Neural crest cell (in vitro differentiated cells): ENCODE measurements at places on chromosomes 12 and 14. TPM values are rescaled to one million over a fixed set of nuclear protein-coding genes. Genes with fewer than 3 reads are reported as not detected.

- peak overlapping the region; percentile 76 for H3K4me3 ChIP-seq
- DNase-seq = peak; percentile 14
- H3K36me3 ChIP-seq = no peaks in the 10 kb centered on the region
- peaks cover 56% of the 10 kb centered on the region for H3K4me1 ChIP-seq
- H3K27ac ChIP-seq = peak overlapping the region; percentile 98
- H3K27me3 ChIP-seq = peaks cover 5% of the 10 kb centered on the region
These were observed 371 bp upstream of the REM2 start for GRCh38 chr14:22882529-22883172.

DNA sequence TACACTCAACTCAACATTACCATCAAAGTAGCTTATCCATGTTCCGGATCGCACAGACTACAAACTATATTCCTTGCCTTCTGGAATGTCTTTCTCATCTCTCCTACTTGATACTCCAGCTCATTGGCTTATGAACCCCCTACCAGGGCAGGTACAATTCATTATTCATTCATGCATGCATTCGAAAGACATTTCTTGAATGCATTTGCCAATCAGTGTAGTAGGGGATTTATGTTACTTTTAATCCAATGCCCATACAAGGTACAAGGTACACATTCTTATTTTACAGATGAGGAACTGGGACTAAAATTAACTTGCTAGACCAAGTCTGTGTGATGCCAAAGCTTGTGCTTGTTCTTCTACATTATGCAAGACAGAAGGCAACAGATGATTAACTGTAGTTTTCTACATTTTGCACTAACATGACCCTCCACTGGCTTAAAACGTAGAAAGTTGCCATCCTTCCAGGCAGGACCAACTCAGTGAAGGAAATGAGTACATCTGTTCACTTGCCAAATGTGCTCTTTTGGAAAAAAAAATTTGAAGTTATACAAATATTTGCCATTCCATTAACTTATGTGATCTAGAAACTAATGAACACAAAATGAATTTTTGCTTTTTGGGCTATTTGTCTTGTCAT, 53.8 kb upstream of the KCNJ8 start:
- DNase-seq = no peak
- H3K4me3 ChIP-seq = no peak overlapping the region
- no peak overlapping the region for H3K27ac ChIP-seq
- peaks cover 26% of the 10 kb centered on the region for H3K27me3 ChIP-seq
- no peaks in the 10 kb centered on the region for H3K36me3 ChIP-seq

- no peak overlapping the region for H3K27ac ChIP-seq
- no peaks in the 10 kb centered on the region for H3K36me3 ChIP-seq
- H3K4me1 ChIP-seq = no peaks in the 10 kb centered on the region
- no peak overlapping the region for H3K4me3 ChIP-seq
- no peak for DNase-seq
These were observed 20.7 kb downstream of the GCH1 start for GRCh38 chr14:54881761-54882401.

DNA sequence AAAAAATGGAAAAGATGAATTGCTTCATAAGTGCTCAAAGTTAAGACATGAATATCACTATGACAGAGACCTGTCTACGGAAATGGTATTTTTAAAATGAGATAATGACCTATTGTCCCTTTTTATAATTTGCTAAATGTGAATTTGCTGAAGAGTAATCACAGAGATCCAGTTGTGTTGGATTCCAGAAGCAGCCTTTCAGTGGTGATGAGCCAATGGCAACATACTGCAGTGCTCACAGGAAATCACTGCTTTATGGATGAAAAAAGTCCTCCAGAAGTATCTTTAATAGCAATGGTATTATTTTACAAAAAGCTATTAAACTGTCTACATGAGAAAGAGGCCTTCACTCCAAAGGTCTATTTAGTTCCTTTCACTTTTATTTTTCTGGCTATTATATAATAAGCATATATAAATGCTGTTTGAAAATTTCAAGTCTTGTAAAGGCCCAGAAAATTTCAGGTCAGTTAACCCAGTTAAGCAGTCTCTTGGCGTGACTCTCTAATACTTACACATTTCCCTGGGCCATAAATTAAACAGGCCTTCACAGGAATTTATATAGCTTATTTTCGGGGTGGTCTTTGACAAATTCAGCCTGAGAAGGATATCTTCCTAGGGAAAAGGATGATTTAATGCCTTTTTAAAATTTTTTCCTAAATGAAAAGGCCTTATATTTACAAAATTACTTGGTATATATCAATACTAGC, 55.4 kb downstream of the KCNJ8 start:
- H3K36me3 ChIP-seq = no peaks in the 10 kb centered on the region
- no peak overlapping the region for H3K27ac ChIP-seq
- no peaks in the 10 kb centered on the region for H3K4me1 ChIP-seq

DNA sequence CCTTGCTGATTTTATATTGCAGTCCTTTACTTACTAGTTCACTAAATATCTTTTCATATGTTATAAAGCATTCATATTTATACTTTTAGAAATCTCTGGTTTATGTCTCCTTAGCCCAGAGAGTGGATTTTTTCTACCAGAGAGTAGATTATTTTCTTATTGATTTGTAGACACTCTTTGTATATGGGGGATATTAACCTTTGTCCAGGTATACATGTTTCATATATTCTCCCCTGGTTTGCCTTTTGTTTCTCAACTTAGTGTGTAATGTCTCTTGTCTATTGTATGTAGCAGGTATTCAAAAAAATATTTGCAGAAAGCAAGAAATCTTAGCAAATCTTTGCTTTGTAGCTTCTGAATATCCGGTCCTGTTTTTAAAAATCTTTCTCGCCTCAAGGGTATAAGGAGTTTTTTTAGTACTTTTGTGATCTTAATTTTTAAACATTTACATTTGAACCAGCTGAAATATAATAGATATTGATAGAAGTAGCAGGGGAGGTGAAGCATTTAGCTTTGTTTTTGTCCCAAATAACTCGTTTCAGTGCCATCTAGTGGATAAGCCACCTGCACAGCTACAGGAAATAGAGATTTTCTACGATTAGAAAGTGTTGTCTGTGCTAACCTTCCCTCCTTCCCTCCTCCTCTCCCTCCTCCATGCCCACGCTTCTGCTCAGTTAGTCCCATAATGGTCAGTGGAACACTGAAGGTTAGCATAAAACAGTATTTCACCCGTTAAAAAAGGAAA, 97.0 kb downstream of the PHETA1 start:
- no peak for DNase-seq
- no peaks in the 10 kb centered on the region for H3K36me3 ChIP-seq
- H3K4me1 ChIP-seq = peaks cover 29% of the 10 kb centered on the region
- no peak overlapping the region for H3K4me3 ChIP-seq
- no peak overlapping the region for H3K27ac ChIP-seq

- no peak overlapping the region for H3K4me3 ChIP-seq
- H3K27ac ChIP-seq = no peak overlapping the region
- no peak for DNase-seq
- no peaks in the 10 kb centered on the region for H3K4me1 ChIP-seq
These were observed 12.1 kb upstream of the IPO8 start for GRCh38 chr12:30707613-30708342.

- H3K27me3 ChIP-seq = no peaks in the 10 kb centered on the region
- no peaks in the 10 kb centered on the region for H3K4me1 ChIP-seq
- no peak for DNase-seq
- H3K4me3 ChIP-seq = no peak overlapping the region
These were observed 242.6 kb downstream of the CPNE8 start for GRCh38 chr12:38662829-38663228.

GRCh38 chr14:65444230-65444629, 31.7 kb downstream of the FUT8 start:
- no peak for DNase-seq
- no peaks in the 10 kb centered on the region for H3K27me3 ChIP-seq
- H3K27ac ChIP-seq = no peak overlapping the region
- H3K36me3 ChIP-seq = peaks cover 4% of the 10 kb centered on the region
- peaks cover 4% of the 10 kb centered on the region for H3K4me1 ChIP-seq

- DNase-seq = no peak
- peak overlapping the region; percentile 47 for H3K4me3 ChIP-seq
- no peak overlapping the region for H3K27ac ChIP-seq
- peaks cover 3% of the 10 kb centered on the region for H3K36me3 ChIP-seq
- peaks cover 88% of the 10 kb centered on the region for H3K27me3 ChIP-seq
These were observed 2.6 kb downstream of the MYF6 start for GRCh38 chr12:80709811-80710726.

DNA sequence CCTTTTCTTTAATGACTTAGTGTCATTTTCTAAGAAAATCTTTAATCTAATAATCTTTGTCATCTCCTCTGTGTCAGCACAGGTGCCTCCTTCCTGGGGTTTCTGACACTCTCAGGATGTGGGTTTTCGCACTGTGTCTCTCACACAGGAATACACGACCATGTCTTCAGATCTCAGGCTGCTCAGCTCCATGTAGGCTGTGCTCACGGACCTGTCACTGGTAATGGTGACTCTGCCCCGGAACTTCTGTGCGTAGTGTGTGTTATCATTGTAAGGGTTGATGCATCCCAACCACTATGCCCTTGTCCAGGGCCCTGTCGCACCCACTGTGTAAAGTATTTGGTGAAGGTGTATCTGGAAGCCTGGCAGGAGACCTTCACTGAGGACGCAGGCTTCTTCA, 647.8 kb downstream of the TMEM121 start:
- DNase-seq = no peak
- no peaks in the 10 kb centered on the region for H3K27me3 ChIP-seq
- no peaks in the 10 kb centered on the region for H3K36me3 ChIP-seq
- H3K27ac ChIP-seq = no peak overlapping the region

- peak overlapping the region; percentile 94 for H3K27ac ChIP-seq
- no peaks in the 10 kb centered on the region for H3K27me3 ChIP-seq
- peaks cover 89% of the 10 kb centered on the region for H3K4me1 ChIP-seq
These were observed 93.5 kb downstream of the LRRC74A start for GRCh38 chr14:76919431-76920330.

DNA sequence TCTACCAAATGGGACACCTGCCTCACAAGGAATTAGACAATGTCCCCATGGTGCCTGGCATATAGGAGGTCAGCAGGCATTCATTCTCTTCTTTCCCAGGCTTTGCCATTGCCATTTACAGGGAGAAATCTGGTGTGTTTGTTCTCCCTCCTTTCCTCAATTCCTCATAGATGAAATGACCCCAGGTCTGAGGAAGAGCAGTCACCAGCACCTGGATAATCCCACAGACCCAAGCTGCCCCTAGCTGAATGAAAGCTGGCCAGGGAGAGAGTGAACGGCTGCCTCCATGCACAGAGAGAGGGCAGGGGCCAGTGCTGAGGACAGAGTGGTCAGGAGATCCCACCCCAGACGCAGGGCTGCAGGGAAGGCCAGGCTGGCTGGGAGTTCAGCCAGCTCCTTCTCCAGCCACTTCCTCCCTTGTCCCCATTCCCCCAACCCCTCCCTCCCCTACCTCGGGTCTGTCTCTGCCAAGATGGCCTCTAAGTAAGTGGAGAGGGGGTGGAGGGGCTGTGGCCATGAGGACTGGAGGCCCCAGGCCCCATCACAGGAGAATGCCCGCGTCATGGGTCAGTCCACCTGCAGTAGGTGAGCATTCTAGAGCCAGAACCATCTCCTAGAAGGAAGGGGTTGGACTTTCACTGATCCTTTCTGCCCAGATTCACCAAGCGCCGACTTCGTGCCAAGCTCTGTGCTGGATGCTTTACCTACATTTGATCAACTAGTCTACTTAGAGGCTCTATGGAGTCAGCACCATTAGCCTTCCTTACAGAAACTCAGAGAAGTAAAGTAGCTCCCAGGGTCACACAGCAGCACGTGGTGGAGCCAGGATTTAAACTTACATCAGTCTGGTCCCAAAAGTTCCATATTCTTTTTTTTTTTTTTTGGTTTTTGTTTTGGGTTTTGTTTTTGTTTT, 2.0 kb upstream of the KRT4 start:
- H3K27ac ChIP-seq = no peak overlapping the region
- peaks cover 9% of the 10 kb centered on the region for H3K4me1 ChIP-seq
- peaks cover 3% of the 10 kb centered on the region for H3K27me3 ChIP-seq
- no peaks in the 10 kb centered on the region for H3K36me3 ChIP-seq
- H3K4me3 ChIP-seq = no peak overlapping the region
- no peak for DNase-seq

- H3K36me3 ChIP-seq = no peaks in the 10 kb centered on the region
- peaks cover 51% of the 10 kb centered on the region for H3K4me1 ChIP-seq
- H3K27ac ChIP-seq = peak overlapping the region; percentile 6
- peak overlapping the region; percentile 27 for H3K4me3 ChIP-seq
- no peak for DNase-seq
- no peaks in the 10 kb centered on the region for H3K27me3 ChIP-seq
These were observed 31.2 kb downstream of the DAD1 start for GRCh38 chr14:22557846-22558220.

GRCh38 chr12:15846887-15847286, 35.3 kb upstream of the STRAP start:
- no peak overlapping the region for H3K27ac ChIP-seq
- no peak overlapping the region for H3K4me3 ChIP-seq
- no peaks in the 10 kb centered on the region for H3K27me3 ChIP-seq
- H3K4me1 ChIP-seq = no peaks in the 10 kb centered on the region

DNA sequence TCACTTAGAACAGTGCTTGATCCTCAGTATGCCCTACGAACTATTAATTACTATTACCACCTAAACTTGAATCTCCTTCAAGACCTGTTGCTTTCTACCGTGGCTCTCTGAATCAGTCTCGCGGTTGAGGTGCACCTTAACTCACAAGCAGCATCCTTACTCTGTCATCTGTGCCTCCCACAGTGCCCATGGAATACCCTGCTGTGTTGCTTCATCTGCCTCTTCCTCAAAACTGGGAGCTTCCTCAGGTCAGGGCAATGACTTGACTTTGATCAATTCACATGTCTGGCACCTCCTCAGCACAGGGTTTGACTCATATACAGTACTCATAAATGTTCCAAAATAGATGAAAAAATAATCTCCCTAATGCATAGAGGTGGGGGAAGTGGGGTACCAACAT, 305.9 kb downstream of the NUAK1 start:
- H3K4me1 ChIP-seq = peaks cover 8% of the 10 kb centered on the region
- H3K4me3 ChIP-seq = no peak overlapping the region

GRCh38 chr12:122732170-122732569, 1.5 kb upstream of the HCAR1 start:
- peak overlapping the region; percentile 53 for H3K27ac ChIP-seq
- no peak overlapping the region for H3K4me3 ChIP-seq
- no peaks in the 10 kb centered on the region for H3K4me1 ChIP-seq
- no peaks in the 10 kb centered on the region for H3K36me3 ChIP-seq
- no peaks in the 10 kb centered on the region for H3K27me3 ChIP-seq

GRCh38 chr12:4780641-4781611, 60.7 kb downstream of the GALNT8 start:
- peaks cover 3% of the 10 kb centered on the region for H3K4me1 ChIP-seq
- DNase-seq = no peak
- peaks cover 7% of the 10 kb centered on the region for H3K36me3 ChIP-seq

- H3K36me3 ChIP-seq = no peaks in the 10 kb centered on the region
- no peaks in the 10 kb centered on the region for H3K4me1 ChIP-seq
- no peak overlapping the region for H3K4me3 ChIP-seq
- no peaks in the 10 kb centered on the region for H3K27me3 ChIP-seq
- no peak overlapping the region for H3K27ac ChIP-seq
- DNase-seq = no peak
These were observed 136.7 kb downstream of the PDE3A start for GRCh38 chr12:20505056-20505455.

- no peaks in the 10 kb centered on the region for H3K27me3 ChIP-seq
- H3K36me3 ChIP-seq = no peaks in the 10 kb centered on the region
- no peak overlapping the region for H3K4me3 ChIP-seq
- H3K4me1 ChIP-seq = peaks cover 28% of the 10 kb centered on the region
These were observed 77.5 kb upstream of the EEA1 start for GRCh38 chr12:93006471-93007208.

C3AR1 gene
- total RNA-seq = not detected in 2 replicates

FIGNL2 gene
- 38.0 and 39.7 TPM in 2 replicates for total RNA-seq

EAPP gene
- total RNA-seq = 26.2 and 27.5 TPM in 2 replicates

SRRM4 gene
- total RNA-seq = 9.1 and 10.8 TPM in 2 replicates

ARG2 gene
- 19.1 and 22.2 TPM in 2 replicates for total RNA-seq

TAMALIN gene
- total RNA-seq = 23.2 and 24.2 TPM in 2 replicates

NANOG gene
- 0.05 TPM in 1 of 2 replicates, not detected in the other for total RNA-seq

KCNMB4 gene
- total RNA-seq = 6.1 and 6.9 TPM in 2 replicates

ABCD2 gene
- 0.70 and 0.80 TPM in 2 replicates for total RNA-seq

ZFYVE1 gene
- total RNA-seq = 14.3 and 16.7 TPM in 2 replicates

SYCP3 gene
- total RNA-seq = 0.36 TPM in 1 of 2 replicates, not detected in the other
